ENCODE measurements at places on chromosomes 3 and 15.
A peak's percentile ranks its signal among the peaks of the same experiment; 100 is the strongest.

GRCh38 chr3:170610321-170610884, 24.5 kb upstream of the SLC7A14 start:
- no peak for DNase-seq

- DNase-seq = no peak
Observed at GRCh38 chr3:181328346-181328745, 338.8 kb upstream of the DNAJC19 start.

DNA sequence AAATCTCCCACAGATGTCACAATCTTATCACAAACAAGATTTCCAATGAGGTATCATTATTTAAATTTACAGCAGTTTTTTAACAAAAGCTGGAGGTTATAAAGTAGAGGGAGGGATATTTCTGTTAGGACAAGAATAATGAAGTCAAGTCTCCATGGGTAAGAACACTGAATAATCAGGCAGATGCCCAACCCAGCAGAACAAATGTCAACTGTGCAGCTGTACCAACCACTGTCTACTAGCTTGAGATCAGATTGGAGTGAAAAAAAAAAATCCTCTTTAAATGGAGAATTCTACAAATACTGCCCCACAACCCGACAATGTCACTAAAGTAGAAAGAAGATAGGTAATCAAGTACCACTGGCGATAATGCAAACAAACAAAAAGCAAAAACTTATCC, 30.3 kb downstream of the DHX36 start:
- no peak for DNase-seq

GRCh38 chr15:79602731-79603130, 170.6 kb downstream of the MINAR1 start:
- DNase-seq = no peak

GRCh38 chr3:5388091-5388490, 200.6 kb downstream of the EDEM1 start:
- DNase-seq = no peak

DNA sequence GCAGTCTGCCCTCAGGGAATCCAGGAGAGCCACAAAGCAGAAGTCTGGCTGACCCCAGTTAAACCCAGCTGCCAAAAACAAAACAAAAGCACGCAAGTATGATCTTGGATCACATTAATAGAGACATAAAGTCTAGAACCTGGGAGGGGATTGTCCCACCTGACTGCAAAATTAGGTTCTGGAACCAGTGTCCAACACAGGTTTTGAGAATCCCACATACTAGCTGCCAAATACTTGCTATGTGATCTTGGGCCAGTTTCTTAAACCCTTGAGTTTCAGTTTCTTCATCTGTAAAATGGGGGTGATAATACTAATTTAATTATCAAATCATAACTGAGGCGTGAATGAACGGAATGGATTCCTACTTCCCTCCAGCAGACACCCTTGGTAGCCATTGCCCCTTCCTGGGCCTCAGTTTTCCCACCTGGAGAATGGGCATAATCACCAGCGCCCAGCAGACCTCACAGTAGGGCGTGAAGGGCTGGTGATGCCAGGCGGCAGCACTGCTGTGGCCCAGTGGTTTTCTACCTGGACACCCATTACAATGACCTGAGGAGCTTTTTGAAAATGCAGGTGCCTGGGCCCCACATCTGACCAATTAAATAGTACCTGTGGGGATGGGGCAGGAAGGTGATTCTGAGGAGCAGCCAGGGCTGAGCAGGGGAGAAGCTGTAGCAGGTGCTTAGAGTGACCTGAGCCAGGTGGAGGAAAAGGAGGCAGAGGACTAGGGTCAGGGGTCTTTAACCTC, 32.2 kb downstream of the GRIP2 start:
- no peak for DNase-seq

- DNase-seq = no peak
Observed at GRCh38 chr3:15460891-15461531, 33.6 kb downstream of the EAF1 start.

DNA sequence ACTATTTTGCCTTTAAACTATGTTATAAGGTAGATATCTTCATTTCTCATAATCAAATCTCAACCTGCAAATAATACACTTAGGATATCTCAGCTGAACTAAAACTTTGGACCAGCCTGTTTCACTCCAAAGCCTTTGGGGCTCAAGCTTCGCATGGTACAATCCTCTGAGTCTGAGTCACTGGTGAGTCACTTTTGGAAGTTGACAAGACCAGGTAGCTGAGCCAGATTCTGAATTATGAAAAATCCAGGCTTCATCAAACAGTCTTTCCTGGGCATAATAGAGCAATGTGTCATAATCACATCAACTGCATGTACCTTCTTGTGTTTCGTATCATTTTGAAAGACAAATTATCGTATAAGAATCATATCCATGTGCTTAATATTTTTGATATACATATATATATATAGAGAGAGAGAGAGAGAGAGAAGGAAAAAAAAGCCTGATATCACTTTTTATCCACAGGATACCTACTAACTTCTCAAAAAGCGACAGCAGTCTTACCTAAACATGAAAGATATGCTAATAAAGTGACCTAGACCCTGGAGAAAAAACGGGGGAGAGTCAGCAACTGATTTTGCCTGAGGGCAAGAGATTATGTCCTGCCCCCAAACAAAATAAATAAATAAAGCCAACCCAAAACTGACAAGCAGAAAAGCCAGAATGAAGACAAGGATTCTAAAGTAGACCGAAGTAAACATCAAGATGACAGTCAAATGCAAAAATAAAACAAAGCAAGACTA, 263.9 kb upstream of the TGFBR2 start:
- DNase-seq = no peak

DNA sequence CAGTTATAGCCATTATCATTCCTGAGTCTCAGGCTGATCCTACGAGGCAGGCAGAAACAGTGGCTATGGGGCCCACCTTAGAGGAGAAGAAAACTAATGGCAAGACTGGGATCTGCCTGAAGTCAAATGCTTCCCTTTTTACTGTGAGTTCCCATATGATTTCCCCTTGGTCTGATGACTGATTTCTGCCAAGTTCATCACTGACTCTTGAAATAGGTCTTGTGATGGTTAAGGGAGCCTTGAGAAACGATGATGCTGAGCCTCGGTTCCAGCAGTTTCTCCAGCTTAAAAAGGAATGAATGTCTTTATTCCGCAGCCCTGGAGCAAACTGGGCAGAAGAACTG, 29.4 kb upstream of the LDHAL6B start:
- no peak for DNase-seq

- DNase-seq = no peak
Observed at GRCh38 chr3:130700541-130700940, 46.1 kb downstream of the PIK3R4 start.

DNA sequence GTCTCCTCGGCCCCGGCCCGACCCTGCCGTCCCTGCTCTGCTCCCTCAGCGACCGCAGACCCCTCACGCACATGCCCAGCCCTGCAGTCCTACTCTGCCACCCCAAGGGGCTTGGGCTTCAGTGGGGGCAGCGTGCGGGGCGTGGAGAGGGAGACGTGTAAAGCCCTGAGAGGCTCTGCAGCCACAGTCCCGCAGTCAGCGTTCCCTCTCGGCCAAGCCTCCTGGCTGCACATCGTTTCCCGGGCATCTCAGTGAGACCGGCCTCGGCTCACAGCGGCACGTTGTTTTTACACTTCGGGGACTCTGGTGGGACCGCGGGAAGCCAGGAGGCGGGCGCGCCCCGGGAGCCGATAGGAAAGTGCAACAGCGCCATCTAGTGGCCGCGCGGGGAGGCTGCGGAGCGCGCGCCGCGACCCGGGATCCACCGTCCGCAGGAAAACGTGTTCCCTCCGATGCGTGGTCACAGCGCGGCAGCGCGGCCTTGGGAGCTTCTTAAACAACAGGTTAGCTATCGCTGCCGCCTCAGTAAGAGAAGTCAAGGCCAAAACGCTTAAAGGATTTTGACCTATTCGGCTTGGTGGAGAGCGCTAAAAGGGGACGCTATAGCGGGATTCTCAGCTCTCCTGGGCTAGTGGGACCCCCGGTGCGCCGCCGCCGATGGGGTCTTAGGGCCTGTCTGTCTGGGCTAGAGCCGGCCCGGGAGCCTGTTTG, 226.8 kb upstream of the IGF1R start:
- peak; percentile 33 for DNase-seq

GRCh38 chr3:62922326-62922725, 47.1 kb upstream of the CADPS start:
- no peak for DNase-seq

- DNase-seq = no peak
Observed at GRCh38 chr3:139909811-139910210, 25.2 kb upstream of the CLSTN2 start.

DNA sequence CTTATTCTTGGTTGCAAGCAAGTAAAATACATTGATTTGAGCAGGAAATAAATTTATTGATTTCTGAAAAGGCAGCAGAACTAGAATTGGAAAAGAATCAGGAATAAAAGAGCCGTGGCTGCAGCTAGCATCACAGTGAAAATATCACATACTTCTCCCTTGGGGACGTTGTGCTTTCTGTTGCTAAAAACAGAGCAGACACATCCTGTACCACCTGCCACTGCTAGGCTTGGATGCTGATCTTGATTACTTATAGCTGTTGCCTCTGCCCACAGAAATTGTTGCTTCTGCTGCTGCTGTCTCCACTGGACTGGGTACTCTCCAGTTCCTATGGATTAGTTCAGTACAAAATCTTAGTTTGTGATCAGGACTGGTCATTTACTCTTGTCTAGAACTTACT, 283.8 kb downstream of the C3orf38 start:
- DNase-seq = no peak

DNA sequence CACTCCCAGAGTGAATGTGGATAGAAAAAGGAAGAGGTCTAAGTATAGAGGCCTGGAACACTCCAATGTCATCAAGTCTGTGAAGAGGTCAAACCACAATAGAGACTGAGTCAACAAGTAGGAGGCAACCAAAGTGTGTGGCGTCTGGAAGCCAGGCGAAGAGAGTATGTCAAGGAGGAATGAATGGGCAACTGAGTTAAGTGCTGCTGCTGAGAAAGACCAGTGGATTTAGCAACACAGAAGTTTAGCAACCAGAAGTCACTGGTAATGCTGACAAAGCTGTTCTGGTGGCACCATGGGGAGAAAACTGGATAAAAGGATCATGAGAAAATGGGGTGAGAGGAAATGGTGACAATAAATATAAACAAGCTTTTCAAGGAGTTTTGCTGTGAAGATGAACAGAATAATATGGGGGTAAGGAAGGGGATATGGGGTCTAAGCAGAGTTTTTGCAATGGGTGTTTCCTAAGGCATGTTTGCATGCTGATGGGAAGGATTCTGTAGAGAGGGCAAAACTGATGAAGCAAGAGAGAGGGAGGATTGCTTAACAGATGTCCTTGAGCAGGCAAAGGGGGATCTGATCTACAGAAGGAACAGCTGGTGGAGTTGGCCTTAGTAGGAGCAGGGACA, 38.4 kb downstream of the PCOLCE2 start:
- no peak for DNase-seq

DNA sequence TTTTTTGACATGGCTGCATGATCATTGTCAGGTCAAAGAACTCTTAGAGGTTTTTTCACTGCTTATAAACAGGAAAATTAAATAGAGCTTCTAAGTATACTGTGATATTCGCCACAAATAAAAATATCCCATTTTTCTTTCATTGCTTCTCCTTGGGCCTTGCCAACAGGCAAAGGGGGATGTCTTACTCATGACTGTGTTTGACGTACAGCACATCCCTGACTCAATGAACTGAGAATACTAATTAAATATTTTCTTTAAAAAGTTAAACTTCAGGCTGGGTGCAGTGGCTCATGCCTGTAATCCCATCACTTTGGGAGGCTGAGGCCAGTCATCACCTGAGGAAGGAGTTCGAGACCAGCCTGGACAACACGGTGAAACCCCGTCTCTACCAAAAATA, 41.4 kb upstream of the CCDC80 start:
- no peak for DNase-seq

DNA sequence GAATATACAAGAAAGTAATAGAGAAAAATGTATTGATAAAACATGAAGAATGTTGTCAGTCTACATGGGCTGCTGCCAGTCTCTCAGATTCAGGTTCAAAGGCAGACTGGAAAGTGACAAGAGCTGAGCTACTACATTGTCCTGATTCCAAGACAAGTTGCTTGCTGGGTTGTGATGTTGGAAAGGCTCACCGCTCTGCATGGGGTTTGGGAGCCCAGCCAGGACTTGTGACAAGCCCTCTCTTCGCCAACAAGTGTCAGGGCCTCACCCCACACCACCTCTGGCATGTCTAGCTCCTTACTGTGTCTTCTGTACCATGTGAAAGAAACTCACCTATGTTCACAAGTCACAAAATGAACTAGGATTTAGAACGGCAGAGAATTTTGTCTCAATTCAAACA, 43.0 kb upstream of the SH3GL3 start:
- DNase-seq = no peak

GRCh38 chr3:176992978-176993377, 204.3 kb downstream of the TBL1XR1 start:
- no peak for DNase-seq

- DNase-seq = no peak
Observed at GRCh38 chr15:48869966-48870365, 8.0 kb upstream of the EID1 start.

DNA sequence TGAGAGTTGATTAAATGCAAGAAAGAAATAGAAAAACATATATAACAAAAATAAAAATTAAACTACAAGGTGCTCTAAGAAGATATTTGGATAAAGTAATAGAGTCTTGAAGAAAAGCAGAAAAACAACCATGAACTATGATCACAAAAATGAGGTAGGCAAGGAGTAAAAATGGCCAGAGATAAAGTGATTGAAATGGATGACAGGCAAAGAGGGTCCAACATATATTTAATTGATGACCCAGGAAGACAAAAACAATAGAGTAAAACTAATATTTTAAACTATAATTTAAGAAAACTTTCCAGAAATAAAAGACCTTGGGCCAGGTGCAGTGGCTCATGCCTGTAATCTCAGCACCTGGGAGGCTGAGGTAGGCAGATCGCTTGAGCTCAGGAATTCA, 22.1 kb upstream of the WDR49 start:
- DNase-seq = no peak

DNA sequence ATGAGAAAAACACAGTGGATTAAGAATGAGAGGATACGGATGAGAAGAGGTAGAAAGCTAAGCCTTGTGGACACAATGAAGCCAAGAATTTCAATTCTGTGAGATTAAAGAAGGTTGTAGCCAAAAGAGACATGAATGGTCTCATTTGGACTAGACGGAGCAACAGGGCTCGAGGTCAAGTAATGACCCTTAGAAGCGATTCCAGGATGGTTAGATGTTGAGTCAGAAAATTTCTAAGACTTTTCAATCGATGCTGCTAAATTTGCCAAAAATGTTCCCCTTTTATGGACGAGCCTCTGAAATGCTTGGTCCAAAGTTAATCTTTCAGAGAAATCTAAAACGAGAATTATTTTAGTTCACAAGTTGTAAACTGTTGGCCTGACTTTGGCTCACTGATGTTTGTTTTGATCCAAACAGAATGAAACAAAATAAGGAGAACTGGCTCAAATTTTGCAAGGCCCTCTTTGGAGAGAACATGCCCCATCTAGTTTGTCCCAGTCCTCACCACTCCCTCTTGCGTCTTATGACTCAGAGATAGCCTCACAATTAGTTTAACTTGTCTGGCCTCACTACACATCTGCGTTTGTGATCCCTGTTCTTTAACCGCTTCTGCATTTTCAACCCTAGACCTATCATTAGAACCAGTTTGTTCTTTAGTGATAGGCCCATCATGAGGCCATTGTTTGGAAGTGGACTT, 235.5 kb downstream of the PDZRN3 start:
- no peak for DNase-seq

- DNase-seq = no peak
Observed at GRCh38 chr3:188316021-188316722, 162.2 kb downstream of the LPP start.
